Purkinje cell (primary cell): ENCODE measurements at places on chromosomes 7 and 10. TPM values are rescaled to one million over a fixed set of nuclear protein-coding genes. Genes with fewer than 3 reads are reported as not detected.

Gene SYT15
- polyA plus RNA-seq: 0.32 and 0.81 TPM in 2 replicates

Gene SAP25
- not detected in 2 replicates for polyA plus RNA-seq

Gene NXPH1
- 4.6 TPM in 1 of 2 replicates, not detected in the other for polyA plus RNA-seq

Gene CDCA7L
- 2.8 and 3.9 TPM in 2 replicates for polyA plus RNA-seq

Gene PRRT4
- polyA plus RNA-seq: 2.1 and 3.8 TPM in 2 replicates

Gene CADPS2
- polyA plus RNA-seq: 17.2 and 23.2 TPM in 2 replicates

Gene VIPR2
- not detected in 2 replicates for polyA plus RNA-seq

Gene TMEM229A
- polyA plus RNA-seq: 2.7 and 3.3 TPM in 2 replicates

Gene COL13A1
- 2.0 TPM in 1 of 2 replicates, not detected in the other for polyA plus RNA-seq

Gene DKK1
- 1.2 TPM in 1 of 2 replicates, not detected in the other for polyA plus RNA-seq

Gene BBS9
- polyA plus RNA-seq: 7.3 and 9.2 TPM in 2 replicates

Gene KCNK18
- not detected in 2 replicates for polyA plus RNA-seq

Gene SPDYE1
- 0.11 TPM in 1 of 2 replicates, not detected in the other for polyA plus RNA-seq

Gene LIPK
- not detected in 2 replicates for polyA plus RNA-seq

Gene TFR2
- 0.17 and 0.55 TPM in 2 replicates for polyA plus RNA-seq

Gene PON3
- 0.32 and 0.34 TPM in 2 replicates for polyA plus RNA-seq

Gene NRG3
- polyA plus RNA-seq: 2.4 and 5.8 TPM in 2 replicates

Gene LIPF
- not detected in 2 replicates for polyA plus RNA-seq

Gene TNPO3
- 19.0 and 19.5 TPM in 2 replicates for polyA plus RNA-seq

Gene HKDC1
- polyA plus RNA-seq: 1.6 and 2.2 TPM in 2 replicates

Gene LRRN3
- 430 and 457 TPM in 2 replicates for polyA plus RNA-seq

Gene APBB1IP
- polyA plus RNA-seq: not detected in 2 replicates

Gene CPN1
- polyA plus RNA-seq: not detected in 2 replicates

Gene HYAL4
- not detected in 2 replicates for polyA plus RNA-seq

Gene C10orf67
- 0.27 TPM in 1 of 2 replicates, not detected in the other for polyA plus RNA-seq

Gene CASP2
- polyA plus RNA-seq: 1.3 and 3.5 TPM in 2 replicates

Gene ASAH2
- polyA plus RNA-seq: 1.7 and 4.4 TPM in 2 replicates
